ENCODE measurements at places on chromosomes 3 and 15.
A peak's percentile ranks its signal among the peaks of the same experiment; 100 is the strongest.

DNA sequence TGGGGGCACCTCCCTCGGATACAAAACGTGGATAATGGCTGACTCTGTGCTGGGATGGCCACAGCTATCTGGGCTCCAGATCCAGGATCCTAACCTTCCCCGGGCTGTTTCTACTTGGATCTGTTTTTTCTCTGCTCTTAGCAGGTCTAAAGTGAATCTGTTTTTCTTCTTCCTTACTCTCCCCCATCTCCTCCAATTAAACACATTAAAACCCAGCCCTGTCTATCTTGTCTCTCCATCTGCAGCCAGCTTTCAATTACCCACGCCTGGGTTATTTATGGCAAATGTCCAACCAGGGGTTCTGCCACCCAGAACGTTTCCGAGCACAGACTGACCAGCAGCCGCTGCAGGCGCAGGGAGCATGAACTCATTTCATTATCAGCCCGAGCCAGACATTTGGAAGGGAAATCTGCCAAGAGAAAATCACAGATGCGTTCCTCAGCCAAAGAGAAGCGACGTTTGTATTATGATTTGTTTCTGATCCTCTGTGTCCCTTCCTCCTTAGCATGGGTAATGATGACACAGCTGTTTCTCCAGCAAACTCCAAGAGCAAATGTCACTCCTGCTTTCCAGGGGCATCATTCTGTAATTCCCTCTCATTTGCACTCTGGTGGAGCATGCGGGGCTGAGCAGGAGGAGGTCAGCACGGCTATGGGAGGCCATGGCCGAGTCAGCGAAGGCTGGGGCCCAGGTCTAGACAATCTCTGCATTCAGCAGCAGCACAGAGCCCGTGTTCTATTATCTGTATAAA is 42.0 kb downstream of the UMPS start:
- DNase-seq: no peak

DNA sequence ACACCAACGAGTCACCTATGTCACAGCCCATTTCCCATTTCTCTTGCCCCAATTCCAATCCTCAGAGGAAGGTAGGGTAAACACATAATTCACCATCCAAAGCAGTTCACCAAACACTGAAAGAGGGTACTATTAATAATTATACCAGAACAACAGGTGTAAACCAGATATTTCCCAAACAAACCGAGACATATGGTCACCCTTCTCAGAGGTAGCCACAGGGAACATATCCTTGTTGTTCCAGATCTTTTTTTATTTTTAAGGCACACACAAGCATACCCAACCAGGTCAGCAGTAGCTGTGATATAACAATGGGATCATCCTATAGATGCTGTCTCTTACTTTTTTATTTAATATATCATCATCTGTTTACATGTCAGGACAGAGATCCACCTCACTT is 24.7 kb downstream of the MAGI1 start:
- DNase-seq: no peak

DNA sequence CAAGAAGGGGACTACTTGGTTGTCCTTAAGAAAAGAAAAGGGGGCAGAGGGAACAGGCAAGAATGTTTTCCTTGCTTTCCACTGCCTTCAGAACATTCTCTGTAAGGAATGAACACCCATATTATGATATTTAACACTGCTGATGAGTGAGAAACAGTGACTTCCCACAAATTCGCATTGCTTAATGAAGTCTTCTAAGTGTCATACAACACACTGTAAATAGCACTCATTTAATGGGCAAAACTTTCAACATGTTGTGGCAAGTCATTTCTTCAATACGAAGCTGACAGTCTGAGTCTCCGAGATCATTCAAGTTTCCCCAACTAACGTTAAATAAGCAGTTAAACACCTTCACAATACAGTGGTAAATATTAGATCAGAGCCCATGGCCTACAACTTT is 464.4 kb downstream of the SHQ1 start:
- DNase-seq: no peak

GRCh38 chr15:96126859-96127258 is 203.6 kb upstream of the NR2F2 start:
- DNase-seq: no peak

- DNase-seq: no peak
Observed at GRCh38 chr15:61128896-61129295, 100.2 kb downstream of the RORA start.

DNA sequence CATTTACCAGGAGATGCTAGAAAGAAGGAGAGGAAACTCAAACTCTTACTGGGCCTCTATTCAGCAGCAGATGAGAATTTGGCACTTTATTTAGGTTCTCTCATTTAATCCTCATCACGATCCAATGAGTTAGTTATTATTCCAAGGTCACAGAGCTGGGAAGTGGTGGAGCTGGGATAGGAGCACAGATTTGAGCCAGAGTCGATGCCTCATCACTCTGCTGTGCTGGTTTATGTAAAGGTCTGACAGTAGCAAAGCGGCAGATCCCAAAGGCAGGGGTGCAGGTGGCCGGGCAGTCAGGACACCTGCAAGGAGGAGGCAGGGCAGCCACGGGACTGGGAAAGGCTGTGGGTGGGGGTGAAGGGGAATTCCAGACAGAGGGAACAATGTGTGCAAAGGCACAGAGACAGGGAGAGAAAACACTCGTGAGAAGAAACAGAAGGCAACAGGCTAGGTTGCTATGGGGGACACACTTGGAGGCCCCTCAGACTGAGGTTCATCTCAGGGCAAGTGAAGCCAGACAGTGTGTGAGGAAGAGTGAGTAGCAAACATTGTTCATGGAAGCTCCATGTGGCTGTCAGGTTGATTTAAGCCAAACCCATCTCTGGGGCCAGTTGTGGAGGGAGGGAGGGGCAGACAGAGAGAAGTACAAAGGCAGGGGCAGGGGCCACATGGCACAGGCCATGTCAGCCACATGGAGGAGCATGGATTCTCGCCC is 26.8 kb downstream of the RAB6B start:
- no peak for DNase-seq

DNA sequence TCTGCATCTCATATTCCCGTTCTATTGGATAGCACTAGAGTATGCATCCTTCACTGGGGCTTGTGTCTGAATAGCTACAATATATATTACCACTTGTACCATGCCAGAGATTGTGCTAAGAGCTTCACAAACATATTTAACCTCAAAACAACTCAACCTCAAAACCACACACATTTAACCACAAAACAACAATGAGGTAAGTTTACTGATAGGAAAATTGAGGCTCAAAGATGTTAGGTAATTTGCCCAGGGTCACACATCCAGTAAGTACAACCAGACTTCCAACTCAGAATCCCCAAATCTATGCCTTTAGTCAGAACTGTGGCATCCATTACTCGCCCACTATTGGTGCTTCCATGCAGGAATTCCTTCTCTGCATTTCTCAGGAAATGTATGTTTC is 220.0 kb downstream of the FAM43A start:
- no peak for DNase-seq

DNA sequence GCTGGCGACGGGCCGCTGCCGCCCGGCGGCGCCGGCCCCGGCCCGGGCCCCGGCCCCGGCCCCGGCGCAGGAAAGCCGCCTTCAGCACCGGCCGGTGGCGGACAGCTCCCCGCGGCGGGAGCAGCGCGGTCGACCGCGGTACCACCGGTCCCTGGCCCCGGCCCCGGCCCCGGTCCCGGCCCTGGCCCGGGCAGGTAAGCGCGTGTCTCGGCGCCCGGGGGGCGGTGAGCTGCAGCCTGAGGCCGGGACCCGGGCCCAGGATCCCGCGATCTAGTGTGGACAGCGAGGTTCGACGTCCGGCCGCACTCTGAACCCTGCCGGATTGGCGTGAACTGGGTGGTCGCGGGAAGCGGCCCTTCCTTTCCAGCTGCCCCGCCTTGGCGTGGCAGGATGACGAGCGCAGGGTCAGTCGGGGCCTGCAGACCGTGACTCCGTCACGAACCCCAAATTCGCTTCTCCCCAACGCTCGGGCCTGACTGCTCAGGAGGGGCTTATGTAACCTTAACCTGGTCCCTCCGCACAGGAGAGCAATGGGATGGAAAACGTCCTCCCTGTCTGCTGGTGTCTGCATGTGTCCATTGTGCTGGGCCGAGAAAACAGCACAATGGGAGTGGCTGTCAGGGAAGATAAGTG is 472 bp downstream of the BSN start:
- DNase-seq: peak; percentile 38

DNA sequence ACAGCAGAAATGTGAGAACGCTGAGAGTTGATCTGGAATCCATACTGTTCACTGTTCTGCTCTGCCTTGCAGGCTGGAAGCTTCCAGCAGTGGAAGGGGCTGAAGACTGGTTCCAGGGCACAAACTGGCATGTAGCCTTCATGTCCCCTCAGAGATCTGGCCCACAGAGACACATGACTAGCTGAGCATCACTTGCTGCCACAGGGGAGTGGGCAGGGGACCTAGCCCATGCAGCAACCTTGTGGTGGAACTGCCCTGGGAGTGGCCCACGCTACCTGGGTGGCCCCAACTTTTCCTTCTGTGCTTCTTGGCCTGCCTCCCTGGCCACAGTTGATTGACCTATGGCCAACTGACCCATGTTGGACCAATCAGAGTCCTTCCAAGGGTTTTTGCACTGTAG is 98.1 kb downstream of the TPRA1 start:
- DNase-seq: no peak

- DNase-seq: no peak
Observed at GRCh38 chr3:195860456-195860855, 47.9 kb downstream of the TNK2 start.

All from left renal cortex interstitium (tissue), 4 donors.